Activated CD4-positive, alpha-beta T cell treated with anti-CD3 and anti-CD28 coated beads, Interleukin-2, amount 50 U/mL, for 1 hour (primary cell): ENCODE measurements at places on chromosomes 2 and 18.

- DNase-seq: no peak
Measured at GRCh38 chr2:217063238-217063755, 203.4 kb upstream of the TNP1 start.

DNA sequence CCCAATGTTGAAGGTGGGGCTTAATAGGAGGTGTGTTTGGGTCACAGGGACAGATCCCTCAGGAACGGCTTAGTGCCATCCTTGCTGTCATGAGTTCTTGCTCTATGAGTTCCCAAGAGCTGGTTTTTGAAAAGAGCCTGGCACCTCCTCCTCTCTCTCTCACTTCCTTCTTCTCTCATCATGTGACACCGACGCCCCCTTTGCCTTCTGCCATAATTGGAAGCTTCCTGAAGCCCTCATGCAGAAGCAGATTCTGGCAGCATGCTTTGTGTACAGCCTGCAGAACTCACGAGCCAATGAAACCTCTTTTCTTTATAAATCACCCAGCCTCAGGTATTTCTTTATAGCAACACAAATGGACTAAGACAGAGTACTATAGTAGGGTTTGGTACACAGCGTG is 100.4 kb upstream of the SH3BP4 start:
- DNase-seq: no peak

DNA sequence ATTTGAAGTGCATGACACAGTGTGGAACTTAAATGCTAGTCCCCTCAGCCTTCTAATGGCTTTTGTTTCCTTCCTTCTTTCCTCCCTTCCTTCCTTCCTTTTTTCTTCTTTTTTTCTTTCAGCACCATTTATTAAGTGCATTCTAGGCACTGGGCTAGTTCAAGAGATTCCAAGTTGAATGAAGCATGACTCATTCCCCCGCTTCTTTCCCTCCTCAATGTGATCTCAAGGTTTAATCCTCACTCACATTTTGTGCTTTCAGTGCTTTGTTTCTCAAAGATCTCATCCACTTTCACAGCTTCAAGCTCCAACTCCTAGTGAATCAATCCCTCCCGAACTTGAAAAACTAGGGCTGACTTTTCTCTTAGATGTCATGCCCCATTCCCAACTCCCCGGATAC is 90.1 kb downstream of the LBH start:
- DNase-seq: no peak

GRCh38 chr2:138219961-138220360 is 255.7 kb downstream of the HNMT start:
- DNase-seq: no peak

GRCh38 chr2:161316701-161317100 is 8.5 kb downstream of the PSMD14 start:
- DNase-seq: no peak

DNA sequence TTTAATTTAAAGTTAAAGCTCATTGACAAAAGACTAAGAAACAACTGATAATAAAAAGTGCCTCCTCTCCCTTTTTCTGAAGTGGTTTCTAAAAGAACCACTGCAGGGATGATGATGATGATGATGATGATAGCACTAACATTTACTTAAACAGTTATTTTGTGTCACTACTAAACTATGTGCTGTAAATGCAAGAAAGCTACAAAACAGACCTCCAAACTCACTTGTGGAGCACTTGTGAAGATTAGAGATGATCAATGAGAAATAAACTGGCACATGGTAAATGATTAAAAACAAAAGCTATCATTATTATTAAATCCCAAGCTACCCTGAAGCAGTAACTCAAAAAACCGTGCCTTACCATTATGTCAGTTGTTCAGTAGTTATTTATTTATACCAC is 88.7 kb downstream of the SLC8A1 start:
- DNase-seq: no peak

DNA sequence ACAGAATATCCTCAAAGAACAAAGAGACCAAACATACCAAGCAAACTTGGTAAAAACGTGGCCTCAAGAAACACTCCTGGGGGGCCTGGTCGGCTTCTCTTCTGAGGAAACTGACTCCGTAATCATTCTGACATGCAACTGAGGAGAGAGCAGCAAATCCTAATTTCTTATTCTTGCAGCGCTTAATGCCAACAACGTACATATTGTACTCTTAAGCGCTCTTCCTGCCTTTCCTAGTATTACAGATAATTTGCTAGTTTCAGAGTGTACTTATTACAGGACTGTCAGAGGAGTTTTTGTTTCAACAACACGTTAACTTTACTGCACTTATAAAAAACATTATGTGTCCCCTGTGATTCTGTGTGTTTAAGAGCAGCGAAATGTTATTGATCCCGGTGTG is 64.9 kb downstream of the ZNF521 start:
- DNase-seq: no peak

DNA sequence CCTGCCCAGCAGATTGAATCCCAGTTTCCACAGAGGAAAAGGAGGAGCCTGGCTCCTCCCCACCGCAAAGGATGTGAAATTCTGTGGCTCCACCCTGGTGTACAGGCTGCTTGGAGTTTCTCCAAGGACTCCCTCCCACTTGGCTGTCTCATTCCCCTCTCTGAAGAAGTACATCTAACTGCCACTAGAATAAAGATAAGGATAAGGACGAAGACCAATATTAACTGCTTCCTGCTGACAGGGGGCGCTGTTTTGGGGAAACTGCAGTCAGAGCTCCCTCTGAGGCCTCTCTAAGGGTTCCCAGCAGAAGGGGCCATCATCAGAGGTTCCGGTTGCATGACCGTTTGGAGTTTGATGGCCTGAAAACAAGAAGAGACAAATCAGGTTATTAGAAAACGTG is 790.9 kb downstream of the CPS1 start:
- no peak for DNase-seq

DNA sequence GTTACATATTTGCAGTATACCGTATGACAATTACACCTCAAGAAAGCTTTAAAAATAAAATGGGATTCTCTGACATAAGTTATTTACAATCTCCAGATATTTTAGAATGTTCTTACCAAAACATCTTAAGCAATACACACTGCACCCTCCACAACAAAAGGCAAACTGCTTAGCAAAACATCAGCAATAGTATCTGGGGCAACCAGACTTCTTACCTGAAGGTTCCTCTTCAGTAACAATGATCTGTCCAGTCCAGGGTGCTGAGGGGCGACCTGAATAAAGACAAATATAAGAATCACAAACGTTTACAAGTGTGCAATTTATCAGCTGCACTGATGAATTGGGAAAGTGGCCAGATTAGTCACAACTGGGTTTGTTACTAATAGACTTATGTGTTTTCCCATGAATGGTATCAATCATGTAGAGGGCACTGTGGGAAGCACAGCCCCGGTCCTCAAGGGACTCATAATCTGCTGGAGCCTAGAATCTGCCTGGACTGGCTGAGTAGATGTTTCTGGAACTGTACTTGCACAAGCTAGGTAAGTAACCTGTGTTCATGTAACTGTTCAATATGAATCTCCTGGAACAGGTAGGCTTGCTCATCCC is 70.7 kb downstream of the MYOM1 start:
- no peak for DNase-seq

GRCh38 chr2:180367815-180368214 is 360.7 kb upstream of the CWC22 start:
- no peak for DNase-seq

- peak; percentile 43 for DNase-seq
Measured at GRCh38 chr2:226423498-226423960, 376.1 kb downstream of the IRS1 start.

DNA sequence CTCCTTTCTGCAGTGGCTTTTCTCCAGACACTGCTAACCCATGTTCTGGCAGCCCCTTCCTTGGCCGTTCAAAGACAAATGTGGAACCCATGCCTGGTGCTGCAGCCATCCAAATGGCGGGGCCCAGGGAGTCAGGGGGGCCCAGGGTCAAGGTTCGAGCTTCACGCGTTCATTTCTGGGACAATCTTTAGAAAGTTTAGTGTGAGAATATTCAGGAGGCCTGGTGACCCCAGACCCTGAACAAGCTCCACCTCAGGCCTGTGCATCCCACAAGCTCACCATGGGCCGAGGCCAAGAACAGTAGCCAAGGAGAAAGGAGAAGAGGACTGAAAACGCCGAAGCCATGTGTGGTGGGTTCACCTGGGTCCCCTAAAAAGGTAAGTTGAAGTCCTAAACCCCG is 54.4 kb downstream of the ANKMY1 start:
- DNase-seq: no peak

DNA sequence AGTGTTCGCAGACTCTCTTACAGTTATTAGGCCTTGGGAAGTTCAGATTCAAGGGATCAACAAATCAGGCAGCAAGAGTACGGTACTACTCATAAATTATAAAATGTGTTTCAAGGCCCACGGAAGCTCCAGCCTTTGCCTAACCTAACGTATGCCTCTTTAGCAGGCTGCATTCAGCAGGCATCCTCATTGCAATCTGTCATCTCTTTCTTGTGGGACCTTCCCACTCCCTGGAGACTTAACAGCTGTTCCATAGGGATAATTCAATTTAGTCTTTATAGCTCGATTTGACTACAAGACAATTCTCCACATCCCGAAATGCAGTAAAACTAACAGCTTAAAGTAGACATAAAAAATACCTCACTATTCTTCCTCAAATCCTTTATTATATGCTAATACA is 453.7 kb downstream of the CNTNAP5 start:
- no peak for DNase-seq

DNA sequence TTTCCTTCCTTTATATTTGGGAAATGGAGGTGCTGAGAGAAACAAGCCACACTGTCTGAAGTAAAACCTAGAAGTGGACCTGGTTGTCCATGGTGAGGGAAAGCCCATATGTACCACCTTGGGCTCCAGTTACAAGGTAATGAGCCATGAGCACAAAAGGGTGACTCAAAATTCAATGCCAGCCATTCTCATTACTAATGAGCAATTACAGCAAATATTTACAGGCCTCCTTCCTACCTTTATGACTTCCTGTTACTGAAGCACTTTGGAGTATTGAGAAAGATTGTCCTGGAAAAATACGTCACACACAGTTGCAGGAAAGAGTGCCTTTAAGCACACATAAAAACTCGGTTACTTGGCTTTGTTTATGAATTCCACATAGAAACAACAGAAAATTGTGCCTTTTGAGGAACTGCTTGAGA is 9.1 kb downstream of the EPAS1 start:
- no peak for DNase-seq

DNA sequence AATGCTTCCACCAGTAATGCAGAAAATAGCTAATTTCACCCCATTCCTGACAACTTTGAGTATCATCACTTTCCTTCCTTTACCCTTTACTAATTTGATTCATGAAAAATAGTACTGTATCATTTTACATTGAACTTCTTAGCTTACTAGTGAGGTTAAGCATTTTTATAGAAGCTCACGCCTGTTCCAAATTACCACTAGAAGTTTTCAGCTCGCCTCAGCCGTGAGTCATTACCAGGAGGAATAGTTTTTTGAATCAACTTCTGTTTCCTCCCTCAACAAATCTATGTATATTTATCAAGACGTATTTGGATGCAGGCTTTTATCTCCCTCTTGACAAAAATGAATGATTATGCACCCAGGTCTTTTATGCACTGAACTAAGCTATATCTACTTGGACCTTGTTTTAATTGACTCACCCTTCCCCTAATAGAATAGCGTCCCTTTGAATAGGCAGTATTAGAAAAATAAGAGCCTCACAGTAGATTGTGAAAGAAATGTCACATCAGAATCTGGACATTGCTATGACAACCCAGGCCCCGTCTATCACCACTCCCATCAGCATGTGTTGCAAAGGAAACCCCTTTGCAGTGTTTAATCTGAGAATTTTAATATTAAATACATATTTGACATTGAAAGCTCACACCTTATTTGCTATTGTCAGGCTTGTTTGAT is 207.4 kb upstream of the NRP2 start:
- no peak for DNase-seq

- DNase-seq: no peak
Measured at GRCh38 chr2:239344857-239345216, 56.0 kb downstream of the HDAC4 start.

DNA sequence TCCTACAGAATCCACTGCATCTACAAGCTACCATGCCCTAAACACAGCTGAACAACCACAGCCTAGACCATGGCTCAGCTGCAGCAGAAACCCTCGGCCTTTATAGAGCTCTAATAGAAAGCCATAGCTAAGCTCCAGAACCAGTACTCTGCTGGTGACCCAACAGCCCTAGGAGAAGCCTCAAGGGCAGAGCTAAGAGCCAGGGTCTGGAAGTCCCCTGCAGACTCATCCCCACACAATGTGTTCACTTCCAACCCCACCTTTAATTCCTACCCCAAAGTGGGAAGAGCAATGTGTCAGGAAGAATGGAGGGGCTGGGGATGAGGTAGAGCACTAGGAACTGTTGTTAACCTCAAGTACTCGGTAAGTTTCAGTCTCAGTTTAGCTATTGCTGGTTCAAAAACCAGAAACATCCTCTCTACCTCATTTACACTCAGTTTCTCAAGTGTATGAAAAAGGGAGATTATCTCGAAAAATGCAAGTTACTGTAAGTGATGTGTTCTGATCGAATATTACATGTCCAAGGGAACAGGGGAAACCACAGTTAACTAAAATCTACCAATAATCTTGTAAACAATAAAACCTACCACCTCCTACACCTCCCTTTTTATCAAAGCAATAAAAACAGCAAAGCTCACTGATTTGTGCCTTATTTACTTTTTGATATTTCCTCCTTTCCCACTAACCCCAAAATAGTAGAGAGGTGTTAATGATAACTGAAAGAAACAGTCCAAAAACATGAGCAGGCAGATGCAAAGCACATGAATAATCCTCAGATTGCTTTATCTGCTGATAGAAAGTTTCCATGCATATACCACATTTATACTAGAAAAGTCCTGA is 36.2 kb downstream of the THADA start:
- DNase-seq: no peak

DNA sequence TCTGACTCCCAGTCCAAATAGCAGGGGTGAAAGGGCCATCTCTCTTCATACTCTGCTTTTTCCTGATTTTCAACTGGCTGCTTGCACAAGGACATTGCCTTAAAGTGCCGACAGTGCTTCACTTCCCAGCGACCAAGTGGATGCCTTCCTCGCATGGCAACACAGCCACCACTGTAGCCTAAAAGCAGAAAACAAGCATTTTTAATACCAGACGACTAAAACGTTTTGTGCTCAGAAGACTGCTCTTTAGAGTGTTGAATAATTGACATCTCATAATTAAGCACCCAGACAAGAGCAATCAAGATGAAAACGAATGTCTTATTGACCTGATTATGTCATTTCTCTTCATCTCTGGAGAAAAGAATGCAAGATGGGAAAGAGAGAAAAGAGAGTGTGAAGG is 75.2 kb downstream of the PLA2R1 start:
- no peak for DNase-seq

- DNase-seq: no peak
Measured at GRCh38 chr18:72161691-72162090, 382.5 kb downstream of the CBLN2 start.

DNA sequence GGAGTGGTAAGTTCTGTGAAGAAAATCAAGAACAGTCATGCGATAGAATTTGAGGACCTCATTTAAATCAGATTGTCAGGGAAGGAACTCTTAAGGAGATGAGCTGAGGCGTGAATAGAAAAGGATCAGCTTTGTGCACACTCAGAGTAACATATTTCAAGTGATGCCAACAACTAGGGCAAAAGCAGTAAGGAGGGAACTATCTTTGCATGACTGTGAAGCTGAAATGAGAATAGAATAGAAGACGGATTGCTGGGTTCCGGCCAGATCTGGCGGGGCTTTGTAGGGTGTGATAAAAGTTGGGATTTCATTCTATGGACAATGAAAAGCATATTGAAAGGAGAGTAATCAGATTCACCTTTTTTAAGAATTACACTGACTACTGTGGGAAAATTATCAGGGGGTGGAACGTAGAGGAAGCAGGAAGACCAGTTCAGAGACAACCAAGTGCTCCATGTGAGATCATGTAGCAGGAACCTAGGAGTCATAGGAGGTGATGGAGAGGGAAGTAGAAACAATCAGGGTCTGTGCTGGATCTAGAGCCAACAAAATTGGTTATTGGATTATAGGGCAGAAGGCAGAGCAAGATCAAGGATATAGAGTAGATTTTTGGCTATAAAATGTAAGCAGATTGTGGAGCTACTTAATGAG is 884.3 kb downstream of the DCC start:
- no peak for DNase-seq
